ENCODE measurements at places on chromosomes 1 and 21. TPM values are rescaled to one million over a fixed set of nuclear protein-coding genes. Genes with fewer than 3 reads are reported as not detected.

- no peaks in the 10 kb centered on the region for H3K36me3 ChIP-seq
- no peak overlapping the region for H3K27ac ChIP-seq
- peaks cover 5% of the 10 kb centered on the region for H3K27me3 ChIP-seq
- no peak for DNase-seq
Measured at GRCh38 chr1:15229707-15230131, 17.3 kb upstream of the FHAD1 start.

GRCh38 chr1:198622001-198622400 is 16.8 kb upstream of the PTPRC start:
- H3K4me3 ChIP-seq, result no peak overlapping the region
- H3K4me1 ChIP-seq, result peaks cover 4% of the 10 kb centered on the region

- H3K27ac ChIP-seq, result no peak overlapping the region
- H3K36me3 ChIP-seq, result peaks cover 13% of the 10 kb centered on the region
- no peak overlapping the region for H3K4me3 ChIP-seq
- no peaks in the 10 kb centered on the region for H3K4me1 ChIP-seq
- no peak for DNase-seq
Measured at GRCh38 chr1:227577500-227577899, 14.1 kb downstream of the ZNF678 start.

DNA sequence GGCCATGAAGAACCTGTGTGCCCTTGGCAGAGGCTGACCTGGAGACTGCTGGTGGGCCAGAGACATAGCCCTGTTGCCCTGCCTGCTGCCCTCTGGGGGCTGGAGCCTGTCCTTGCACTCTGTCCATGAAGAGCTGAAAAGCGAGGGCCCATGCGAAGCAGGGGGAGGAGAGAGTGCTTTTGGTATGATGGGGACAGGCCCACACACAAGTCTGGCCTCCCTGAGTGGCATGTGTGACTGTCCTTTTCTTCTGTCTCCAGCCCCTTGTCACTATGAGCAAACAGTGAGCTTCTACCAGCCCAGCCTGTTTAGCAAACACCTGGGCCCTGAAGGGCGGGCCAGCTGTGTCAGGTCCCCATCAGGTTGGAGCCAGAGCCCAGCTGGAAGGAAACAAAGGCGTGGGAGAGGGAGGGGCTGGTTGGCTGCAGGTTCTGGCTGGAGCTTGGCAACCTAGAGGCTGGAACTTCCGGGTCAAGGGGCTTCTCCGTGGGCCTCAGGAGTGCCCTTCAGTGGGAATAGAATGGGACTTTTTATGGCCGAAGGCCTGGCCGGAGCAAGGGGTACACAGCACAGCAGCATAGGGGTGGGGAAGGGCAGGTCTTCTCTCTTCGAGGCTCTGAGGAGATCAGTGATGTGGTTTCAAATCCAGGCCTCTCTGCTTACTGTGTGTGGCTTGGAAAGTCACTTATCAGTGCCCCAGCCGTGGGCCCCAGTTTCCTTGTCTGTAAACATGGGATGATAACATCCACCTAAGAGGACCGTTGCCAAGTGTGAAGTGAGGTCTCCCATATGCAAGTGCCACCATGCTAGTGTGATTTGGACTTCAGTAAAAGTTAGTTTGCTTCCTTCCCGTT is 14.3 kb downstream of the QSOX1 start:
- no peak overlapping the region for H3K4me3 ChIP-seq
- peaks cover 12% of the 10 kb centered on the region for H3K4me1 ChIP-seq
- no peaks in the 10 kb centered on the region for H3K27me3 ChIP-seq
- DNase-seq, result no peak

Gene SELE
- not detected for total RNA-seq

Gene TTF2
- 18.6 TPM for total RNA-seq

- H3K27ac ChIP-seq, result peak within 1 kb of the TSS; percentile 97
- DNase-seq, result peak; percentile 86
- H3K36me3 ChIP-seq, result peaks cover 17% of the 10 kb centered on the region
- H3K4me1 ChIP-seq, result peaks cover 34% of the 10 kb centered on the region
- H3K4me3 ChIP-seq, result peak within 1 kb of the TSS; percentile 97
Measured at GRCh38 chr1:155173478-155174323, at the start of gene TRIM46. TSS of gene TRIM46 (plus strand) at chr1:155173849. CDS start at chr1:155173967, 118 bp downstream.

Gene GPR52
- 0.54 TPM for total RNA-seq

DNA sequence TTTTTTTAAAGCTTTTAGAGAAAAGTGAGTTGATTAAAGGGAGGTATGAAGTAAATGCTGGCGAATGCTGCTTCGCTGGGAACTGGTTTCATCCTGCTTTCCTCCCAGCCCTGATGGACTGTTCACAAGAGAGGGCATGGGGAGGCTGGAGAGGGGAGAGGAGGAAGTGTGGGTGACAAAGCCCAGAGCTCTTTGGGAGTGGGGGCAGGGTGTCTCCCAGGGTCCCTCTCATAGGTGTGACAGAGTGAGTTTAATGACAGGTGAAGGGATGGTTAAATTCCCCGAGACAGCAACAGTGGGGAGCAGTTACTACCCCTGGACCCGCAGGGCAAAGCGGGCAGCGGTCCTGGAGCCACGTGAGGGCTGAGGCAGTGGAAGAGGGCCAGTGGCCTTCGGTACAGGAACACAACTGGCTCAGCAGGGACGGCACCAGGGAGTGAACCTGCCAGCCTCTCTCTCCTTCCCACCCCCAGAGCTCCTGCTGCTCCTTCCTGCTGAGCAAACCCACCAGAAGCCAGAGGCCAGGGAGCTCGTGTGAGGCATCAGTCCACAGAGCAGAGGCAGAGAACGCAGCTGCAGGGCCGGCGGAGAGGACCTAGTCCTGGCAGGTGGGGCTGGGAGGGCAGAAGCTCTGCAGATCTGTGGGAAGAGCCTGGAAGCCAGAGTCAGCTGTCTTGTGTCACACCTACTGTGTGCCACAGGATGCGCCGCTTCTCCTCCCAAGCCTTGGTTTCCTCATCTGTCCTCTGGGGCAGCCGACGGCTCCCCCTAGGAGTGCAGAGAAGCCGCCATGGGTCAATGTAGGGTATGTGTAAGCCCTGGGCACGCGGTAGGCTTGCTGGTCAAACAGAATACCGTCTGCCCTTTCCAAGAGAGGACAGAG is 20.9 kb upstream of the LRP8 start:
- DNase-seq, result peak; percentile 76
- H3K27ac ChIP-seq, result no peak overlapping the region
- no peak overlapping the region for H3K4me3 ChIP-seq

- no peaks in the 10 kb centered on the region for H3K36me3 ChIP-seq
- H3K4me3 ChIP-seq, result no peak overlapping the region
- peaks cover 30% of the 10 kb centered on the region for H3K27me3 ChIP-seq
- no peaks in the 10 kb centered on the region for H3K4me1 ChIP-seq
- H3K27ac ChIP-seq, result no peak overlapping the region
Measured at GRCh38 chr1:42422737-42423136, 33.1 kb downstream of the ZMYND12 start.

Gene HES2
- not detected for total RNA-seq

Gene RNF207
- 12.4 TPM for total RNA-seq

Gene TRIM63
- total RNA-seq, result 0.21 TPM

DNA sequence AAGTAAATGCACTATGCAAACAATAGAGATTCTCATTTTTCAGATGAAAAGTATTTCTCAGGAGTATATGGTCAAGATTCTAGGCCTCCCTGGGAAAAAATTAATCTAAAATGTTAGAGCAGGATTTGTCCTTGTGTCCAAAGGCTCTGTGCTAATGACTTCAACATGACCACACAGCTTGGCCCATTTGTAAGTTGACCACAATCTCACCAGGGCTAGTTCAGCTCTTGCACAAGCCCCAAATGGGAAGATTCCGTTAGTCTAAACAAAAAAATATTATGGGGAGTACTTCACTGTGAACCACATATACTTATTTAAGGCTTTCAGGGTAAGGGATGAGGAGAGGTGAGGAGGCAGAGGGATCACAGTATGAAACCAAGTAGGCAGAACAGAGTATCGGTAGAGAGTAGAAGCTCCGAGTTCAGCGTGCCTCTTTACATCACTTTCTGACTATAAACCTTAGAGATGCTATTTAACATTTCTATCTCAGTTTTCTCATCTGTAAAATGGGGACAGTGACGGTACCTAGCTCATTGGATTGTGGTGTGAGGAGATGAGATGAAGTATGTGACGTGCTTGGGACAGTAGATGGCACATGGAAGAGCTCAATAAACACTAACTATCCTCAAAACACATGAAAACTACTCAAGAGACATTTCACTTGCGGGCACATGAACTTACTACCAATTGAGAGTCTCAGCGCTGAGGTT is 37.8 kb upstream of the CTTNBP2NL start:
- no peak overlapping the region for H3K27ac ChIP-seq
- no peak overlapping the region for H3K4me3 ChIP-seq
- H3K36me3 ChIP-seq, result no peaks in the 10 kb centered on the region
- peaks cover 53% of the 10 kb centered on the region for H3K27me3 ChIP-seq
- peaks cover 11% of the 10 kb centered on the region for H3K4me1 ChIP-seq
- DNase-seq, result no peak

DNA sequence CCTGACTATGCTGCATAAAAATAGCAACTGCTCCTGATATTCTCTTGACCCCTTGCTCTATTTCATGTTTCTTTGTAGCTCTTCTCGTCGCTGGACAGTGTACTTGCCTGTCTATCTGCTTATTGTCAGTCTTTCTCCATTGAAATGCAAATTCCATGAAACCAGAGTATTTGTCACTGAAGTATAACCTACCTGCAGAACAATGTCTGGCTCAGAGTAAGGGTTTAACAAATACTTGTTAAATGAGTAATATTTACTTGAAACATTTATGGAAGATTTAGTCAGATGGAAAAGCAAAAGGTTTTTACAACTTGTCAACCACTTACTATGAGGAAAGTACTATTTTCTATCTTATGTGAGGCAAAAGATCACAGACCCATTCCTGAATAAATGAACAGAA is 19.9 kb upstream of the ERICH3 start:
- no peak overlapping the region for H3K4me3 ChIP-seq
- H3K27me3 ChIP-seq, result peaks cover 18% of the 10 kb centered on the region
- no peak overlapping the region for H3K27ac ChIP-seq
- H3K4me1 ChIP-seq, result no peaks in the 10 kb centered on the region
- H3K36me3 ChIP-seq, result no peaks in the 10 kb centered on the region

DNA sequence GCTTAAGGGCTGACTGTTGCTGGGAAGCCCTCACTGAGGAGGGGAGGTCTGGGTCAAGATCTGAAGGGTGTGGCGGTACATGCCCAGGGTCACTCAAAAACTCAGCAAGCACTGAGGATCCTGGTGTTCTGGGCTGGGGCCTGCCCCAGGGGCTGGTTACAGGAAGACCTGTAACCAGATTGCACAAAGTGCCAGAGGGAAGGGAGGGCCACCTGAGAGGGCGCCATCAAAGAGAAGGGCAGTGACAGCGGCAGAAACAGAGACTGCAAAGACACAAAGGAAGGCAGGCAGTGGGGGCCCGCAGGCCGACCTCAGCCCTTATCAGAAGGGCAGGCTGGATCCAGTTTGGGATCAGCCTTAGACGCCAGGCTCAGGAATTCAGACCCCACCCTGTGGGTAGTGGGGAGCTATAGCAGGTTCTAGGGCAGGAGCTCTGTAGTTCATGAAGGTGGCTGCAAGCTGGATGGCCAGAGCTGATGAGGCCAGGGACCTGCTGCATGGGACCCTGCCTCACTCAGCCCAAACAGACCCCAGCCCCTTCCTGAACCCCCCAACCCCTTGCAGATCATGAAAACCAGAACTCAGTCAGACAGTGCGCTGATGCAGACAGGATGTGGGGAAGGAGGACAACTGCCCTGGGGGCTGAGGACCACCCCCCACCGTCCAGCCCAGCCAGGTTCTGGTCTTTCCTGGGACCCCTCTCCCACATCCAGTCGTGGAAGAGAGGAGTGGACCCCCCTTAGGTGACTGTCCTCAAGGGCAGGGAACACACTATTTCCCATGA is 3.9 kb downstream of the SH2D5 start:
- H3K27me3 ChIP-seq, result peaks cover 6% of the 10 kb centered on the region
- H3K4me1 ChIP-seq, result peaks cover 16% of the 10 kb centered on the region
- no peak for DNase-seq
- no peak overlapping the region for H3K27ac ChIP-seq

- H3K27me3 ChIP-seq, result no peaks in the 10 kb centered on the region
- H3K4me1 ChIP-seq, result peaks cover 48% of the 10 kb centered on the region
- peak overlapping the region; percentile 62 for H3K27ac ChIP-seq
- H3K4me3 ChIP-seq, result no peak overlapping the region
Measured at GRCh38 chr1:33268927-33269610, 12.8 kb downstream of the ZNF362 start.

GRCh38 chr1:178536844-178537371 is 24.0 kb downstream of the TEX35 start:
- no peaks in the 10 kb centered on the region for H3K27me3 ChIP-seq
- H3K4me3 ChIP-seq, result no peak overlapping the region
- no peaks in the 10 kb centered on the region for H3K36me3 ChIP-seq
- no peak for DNase-seq

- peaks cover 64% of the 10 kb centered on the region for H3K27me3 ChIP-seq
- H3K4me1 ChIP-seq, result peaks cover 3% of the 10 kb centered on the region
- H3K4me3 ChIP-seq, result no peak overlapping the region
Measured at GRCh38 chr1:214216779-214217178, 64.2 kb upstream of the SMYD2 start.

DNA sequence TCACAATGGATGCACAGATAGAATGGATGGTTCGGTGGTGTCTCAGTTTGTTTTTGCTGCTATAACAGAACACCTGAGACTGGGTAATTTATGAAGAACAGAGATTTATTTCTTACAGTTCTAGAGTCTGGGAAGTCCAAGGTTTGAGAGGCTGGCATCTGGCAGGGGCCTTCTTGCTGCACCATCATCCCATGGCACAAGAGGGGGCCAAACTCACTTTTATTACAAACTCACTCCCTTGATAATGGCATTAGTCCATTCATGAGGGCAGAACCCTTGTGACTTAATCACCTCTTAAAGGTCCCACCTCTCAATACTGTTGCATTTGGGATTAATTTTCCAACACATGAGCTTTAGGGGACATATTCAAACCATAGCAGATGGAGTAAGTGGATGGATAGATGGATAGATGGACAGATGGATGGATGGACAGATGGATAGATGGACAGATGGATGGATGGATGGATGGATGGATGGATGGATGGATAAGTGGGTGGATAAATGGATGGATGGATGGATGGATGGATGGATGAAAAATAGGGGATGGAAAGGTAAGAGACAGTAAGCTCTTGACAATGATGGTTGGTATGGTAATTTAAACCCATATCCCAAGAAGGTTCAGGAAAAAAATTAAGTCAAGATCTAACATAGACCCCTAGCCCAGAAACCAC is 16.5 kb downstream of the CAMK2N1 start:
- H3K4me1 ChIP-seq, result peaks cover 13% of the 10 kb centered on the region
- peaks cover 23% of the 10 kb centered on the region for H3K27me3 ChIP-seq
- no peak overlapping the region for H3K4me3 ChIP-seq
- DNase-seq, result no peak
- no peak overlapping the region for H3K27ac ChIP-seq
- H3K36me3 ChIP-seq, result no peaks in the 10 kb centered on the region

Gene TCEA3
- total RNA-seq, result 4.0 TPM

- no peak overlapping the region for H3K4me3 ChIP-seq
- peaks cover 2% of the 10 kb centered on the region for H3K27me3 ChIP-seq
- DNase-seq, result no peak
Measured at GRCh38 chr1:48181669-48182367, 40.7 kb upstream of the SLC5A9 start.

- H3K4me3 ChIP-seq, result no peak overlapping the region
- no peaks in the 10 kb centered on the region for H3K27me3 ChIP-seq
- H3K27ac ChIP-seq, result no peak overlapping the region
- DNase-seq, result no peak
Measured at GRCh38 chr1:111142356-111142975, 2.4 kb downstream of the CEPT1 start.

All from osteocyte (in vitro differentiated cells).